ENCODE measurements at places on chromosomes 12 and 14. TPM values are rescaled to one million over a fixed set of nuclear protein-coding genes. Genes with fewer than 3 reads are reported as not detected.

The TRPV4 gene
- 13.0 TPM for total RNA-seq

The OVCH1 gene
- total RNA-seq, result not detected

The DIO2 gene
- total RNA-seq, result 0.38 TPM

The ACVRL1 gene
- total RNA-seq, result 0.44 TPM

The IFI27 gene
- 766 TPM for total RNA-seq

The ACTN1 gene
- 326 TPM for total RNA-seq

The DHH gene
- not detected for total RNA-seq

The AP4S1 gene
- 8.3 TPM for total RNA-seq

The MMP17 gene
- total RNA-seq, result 1.4 TPM

The CMA1 gene
- total RNA-seq, result not detected

The TUBA1B gene
- total RNA-seq, result 690 TPM

The PIWIL1 gene
- not detected for total RNA-seq

The RFC5 gene
- total RNA-seq, result 52.0 TPM

- no peak for DNase-seq
Observed at GRCh38 chr12:43973993-43974392, 138.1 kb downstream of the TMEM117 start.

DNA sequence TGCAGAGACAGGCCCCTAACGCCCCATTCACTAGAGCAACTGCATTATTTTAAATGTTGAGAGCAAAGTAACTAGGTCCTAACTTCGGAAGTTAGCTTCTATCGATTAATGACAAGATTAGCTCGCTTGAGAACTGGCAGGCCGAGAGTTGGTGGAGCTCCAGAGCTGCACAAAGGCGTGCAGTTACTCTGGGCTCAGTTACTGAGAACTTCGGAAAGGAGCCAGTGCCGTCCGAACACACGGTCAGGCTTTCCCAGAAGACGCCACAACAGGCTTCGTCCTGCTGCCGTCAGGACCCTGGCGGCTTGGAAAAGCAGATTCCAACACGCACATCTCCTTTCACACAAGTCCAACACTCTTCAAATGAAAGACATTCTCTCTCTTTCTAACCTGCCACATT, 45.4 kb upstream of the TESC start:
- DNase-seq, result no peak

DNA sequence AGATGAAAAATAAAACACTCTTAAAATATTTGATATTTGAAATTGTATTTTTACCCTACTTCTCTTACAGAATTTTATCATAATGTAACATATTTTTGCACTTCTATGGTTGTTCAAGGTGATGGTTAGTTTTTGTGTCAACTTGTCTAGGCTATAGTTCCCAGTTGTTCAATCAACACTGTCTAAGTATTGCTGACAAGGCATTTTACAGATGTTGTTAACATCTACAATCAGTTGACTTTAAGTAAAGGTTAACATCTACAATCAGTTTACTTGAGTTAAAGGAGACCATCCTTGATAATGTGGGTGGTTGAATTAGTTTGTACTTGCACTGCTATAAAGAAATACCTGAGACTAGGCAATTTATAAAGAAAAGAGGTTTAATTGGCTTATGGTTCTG, 206.5 kb downstream of the AEBP2 start:
- no peak for DNase-seq

DNA sequence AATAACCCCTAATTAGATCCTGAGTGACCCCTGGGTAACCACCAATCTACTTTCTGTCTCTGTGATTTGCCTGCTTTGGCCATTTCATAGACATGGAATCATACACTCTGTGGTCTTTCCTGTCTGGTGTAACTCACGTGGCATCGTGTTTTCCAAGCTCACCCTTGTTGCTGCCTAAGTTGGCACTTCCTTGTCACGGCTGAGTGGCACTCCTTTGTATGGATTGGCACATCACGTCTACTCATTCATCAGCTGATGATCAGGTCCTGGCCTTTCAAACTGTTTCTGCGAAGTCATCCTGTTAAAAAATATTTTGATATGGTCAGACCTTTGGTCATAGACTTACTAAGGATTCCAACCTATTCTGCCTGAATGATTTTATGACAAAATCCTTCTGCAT, 87.7 kb downstream of the GLT1D1 start:
- no peak for DNase-seq

GRCh38 chr12:53061404-53062010, 11.6 kb downstream of the TNS2 start:
- peak; percentile 63 for DNase-seq

DNA sequence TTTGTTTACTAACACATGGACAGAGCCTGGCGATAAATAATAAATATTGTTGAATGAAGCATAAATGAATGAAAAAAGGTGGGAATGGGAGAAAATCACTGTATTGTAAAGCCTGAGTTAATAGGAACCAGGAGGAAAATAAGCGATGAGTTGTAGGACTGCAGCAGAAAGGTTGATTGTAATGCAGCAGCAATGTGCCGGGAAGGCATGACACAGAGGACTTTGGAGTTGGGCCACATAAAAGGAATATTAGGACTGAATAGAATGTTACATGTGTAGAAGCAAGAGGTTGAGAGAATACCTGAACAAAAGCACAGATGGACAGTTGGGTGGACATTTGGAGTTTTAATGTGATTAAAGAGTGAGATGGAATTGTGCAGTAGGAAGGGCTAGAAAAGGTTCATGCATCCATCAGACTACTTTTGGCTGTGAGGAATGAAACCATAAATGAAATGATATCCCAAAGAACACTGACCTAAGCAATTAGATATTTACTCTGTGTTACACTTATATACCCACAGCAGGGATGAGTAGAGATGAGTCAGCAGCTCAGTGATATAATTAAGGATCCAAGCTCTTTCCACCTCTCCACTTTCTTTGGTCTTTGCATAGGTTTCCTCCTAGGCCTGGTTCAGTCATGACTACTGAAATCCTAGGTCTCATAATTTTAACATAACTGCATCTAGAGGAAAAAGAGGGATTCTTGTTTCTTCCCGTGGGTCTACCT, 55.4 kb downstream of the CCER1 start:
- DNase-seq, result no peak

GRCh38 chr12:95790917-95791849, 619 bp upstream of the NTN4 start:
- DNase-seq, result peak; percentile 53

DNA sequence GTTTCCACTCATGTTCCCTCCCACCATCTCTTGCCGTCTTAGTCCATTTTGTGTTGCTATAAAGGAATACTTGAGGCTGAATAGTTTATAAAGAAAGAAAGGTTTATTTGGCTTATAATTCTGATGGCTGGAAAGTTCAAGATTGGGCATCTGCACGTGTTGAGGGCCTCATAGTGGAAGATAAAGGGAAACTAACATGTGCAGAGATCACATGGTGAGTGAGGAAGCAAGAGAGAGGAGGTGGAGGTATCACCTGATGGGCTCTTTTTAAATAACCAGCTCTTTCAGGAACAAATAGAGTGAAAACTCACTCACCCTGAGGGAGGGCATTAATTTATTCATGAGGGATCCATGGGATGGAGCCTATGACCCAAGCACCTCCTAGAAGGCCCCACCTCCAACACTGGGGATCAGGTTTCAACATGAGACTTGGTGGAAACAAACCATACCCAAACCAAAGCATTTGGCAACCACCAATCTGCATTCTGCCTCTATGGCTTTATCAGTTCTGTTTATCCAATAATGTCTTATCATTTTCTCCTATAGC, 29.5 kb downstream of the MYO1H start:
- no peak for DNase-seq

- no peak for DNase-seq
Observed at GRCh38 chr14:24390701-24391468, 7.9 kb upstream of the NYNRIN start.

- DNase-seq, result no peak
Observed at GRCh38 chr14:77565289-77565993, 51.0 kb downstream of the SPTLC2 start.

GRCh38 chr12:644818-645552, 18.3 kb downstream of the NINJ2 start:
- no peak for DNase-seq

- no peak for DNase-seq
Observed at GRCh38 chr14:68584786-68585185, 208.1 kb downstream of the ZFP36L1 start.

GRCh38 chr12:131642771-131643170, 68.1 kb upstream of the SFSWAP start:
- no peak for DNase-seq

GRCh38 chr14:95245334-95245733, 74.4 kb downstream of the CLMN start:
- DNase-seq, result no peak

GRCh38 chr12:66726556-66726955, 47.7 kb upstream of the GRIP1 start:
- no peak for DNase-seq

GRCh38 chr12:5872745-5873144, 72.3 kb downstream of the ANO2 start:
- DNase-seq, result no peak

GRCh38 chr14:80260645-80261044, 49.3 kb upstream of the DIO2 start:
- no peak for DNase-seq

DNA sequence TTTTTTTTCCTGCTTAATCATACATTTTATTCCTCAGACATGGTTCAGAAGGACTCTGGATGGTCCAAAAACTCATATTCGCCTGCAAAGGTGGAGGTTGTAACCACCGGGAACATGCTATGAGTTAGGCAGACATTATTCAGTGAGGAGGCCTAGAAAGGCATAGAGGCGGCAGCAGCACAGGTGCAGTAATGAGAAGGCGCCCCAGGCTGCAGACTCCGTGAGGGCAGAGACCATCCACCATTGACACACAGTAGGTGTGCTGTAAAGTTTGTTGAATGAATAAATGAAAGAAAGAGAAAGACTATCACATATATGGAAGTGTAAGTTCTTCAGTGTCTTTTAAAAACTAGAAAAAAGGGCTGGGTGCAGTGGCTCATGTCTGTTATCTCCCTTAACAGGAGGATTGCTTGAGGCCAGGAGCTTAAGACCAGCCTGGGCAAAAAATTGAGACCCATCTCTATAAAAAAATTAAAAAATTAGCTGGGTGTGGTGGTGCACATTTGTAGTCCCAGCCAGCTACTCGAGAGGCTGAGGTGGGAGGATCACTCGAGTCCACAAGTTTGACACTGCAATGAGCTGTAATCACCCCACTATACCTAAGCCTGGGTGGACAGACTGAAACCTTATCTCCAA, 34.5 kb upstream of the PTGR2 start:
- no peak for DNase-seq

DNA sequence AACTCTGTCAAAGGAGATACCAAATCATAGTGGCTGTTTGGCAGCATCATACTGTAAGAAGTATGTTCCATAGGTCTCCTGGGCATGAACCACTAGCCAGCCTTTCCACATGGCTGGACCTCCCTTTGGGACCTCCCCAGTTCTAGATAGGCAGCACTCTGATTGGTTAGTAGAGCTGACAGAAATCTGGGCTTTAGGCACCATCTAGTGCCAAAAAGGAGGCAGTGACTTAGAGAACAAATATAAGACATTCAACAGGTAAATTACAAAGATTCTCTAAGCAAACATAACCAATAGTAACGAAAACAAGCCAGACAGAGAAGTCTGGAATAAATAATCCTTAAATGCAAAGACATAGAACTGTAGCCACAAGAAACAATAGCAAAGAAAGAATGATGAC, 148.0 kb upstream of the PDE3A start:
- DNase-seq, result peak; percentile 5

GRCh38 chr12:64665514-64665913, 55.2 kb downstream of the RASSF3 start:
- DNase-seq, result peak; percentile 75

DNA sequence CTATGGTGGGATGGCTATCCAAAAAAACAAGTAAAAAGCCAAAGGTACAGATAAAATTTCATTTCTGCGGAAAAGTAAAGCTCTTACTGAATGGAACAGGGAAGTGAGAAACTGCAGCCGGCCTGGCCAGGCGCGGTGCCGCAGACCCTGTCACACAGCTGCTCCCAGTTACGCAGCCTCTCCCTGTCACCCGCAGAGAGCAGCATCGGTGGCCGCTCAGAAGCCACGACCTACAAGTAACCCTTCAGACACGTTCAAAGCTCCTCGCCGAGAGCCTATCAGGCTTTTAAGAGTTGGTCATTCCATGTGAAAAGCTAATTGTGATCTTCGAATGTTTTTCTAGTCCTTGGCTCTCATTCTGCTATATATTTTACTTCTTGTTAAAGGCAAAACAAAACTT, 11.0 kb upstream of the ANKLE2 start:
- DNase-seq, result no peak
